ENCODE measurements at places on chromosomes 13 and 19.

DNA sequence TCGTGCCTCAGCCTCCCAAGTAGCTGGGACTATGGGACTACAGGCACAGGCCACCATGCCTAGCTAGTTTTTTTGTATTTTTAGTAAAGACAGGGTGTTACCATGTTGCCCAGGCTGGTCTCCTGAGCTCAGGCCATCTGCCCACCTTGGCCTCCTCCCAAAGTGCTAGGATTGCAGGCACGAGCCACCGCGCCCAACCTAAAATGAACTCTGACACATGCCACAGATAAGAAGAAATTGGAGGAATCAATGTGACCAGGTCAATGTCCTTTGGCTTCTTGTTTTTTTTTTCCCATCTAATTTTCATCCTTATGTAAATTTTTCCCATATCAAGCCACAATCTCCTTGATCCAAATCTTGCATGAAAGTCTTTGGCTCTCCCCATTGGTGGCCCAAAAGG, 68.1 kb upstream of the SOX21 start:
- DNase-seq = no peak

GRCh38 chr13:97269603-97270002, 47.5 kb downstream of the MBNL2 start:
- no peak for DNase-seq

DNA sequence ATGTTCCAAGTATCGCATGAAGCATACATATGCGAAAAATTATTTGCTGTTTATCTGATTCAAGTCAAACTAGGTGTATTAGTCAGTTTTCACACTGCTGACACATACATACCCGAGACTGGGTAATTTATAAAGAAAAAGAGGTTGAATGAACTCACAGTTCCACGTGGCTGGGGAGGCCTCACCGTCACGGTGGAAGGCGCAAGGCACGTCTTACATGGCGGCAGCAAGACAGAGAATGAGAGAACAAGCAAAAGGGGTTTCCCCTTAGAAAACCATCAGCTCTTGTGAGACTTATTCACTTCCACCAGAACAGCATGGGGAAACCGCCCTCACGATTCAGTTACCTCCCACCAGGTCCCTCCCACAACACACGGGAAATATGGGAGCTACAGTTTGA, 13.0 kb upstream of the PROZ start:
- no peak for DNase-seq

DNA sequence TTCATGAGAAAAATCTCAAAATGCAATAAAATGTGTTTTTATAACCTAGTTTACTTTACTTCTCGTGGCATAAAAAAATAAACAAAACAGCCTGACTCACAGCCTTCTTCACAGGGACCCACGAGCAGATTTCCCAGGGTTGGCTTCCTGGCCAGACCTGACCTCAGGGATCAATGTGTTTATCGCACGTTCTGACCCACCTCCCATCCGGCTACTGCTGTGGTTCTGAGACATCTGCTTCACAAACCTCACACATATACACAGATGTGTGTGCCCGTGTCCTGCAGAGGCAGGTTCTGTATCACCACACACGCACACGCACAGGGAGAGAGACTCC, 118.3 kb downstream of the COL4A2 start:
- DNase-seq = peak; percentile 98

GRCh38 chr13:103430368-103430767, 364.2 kb upstream of the SLC10A2 start:
- no peak for DNase-seq

DNA sequence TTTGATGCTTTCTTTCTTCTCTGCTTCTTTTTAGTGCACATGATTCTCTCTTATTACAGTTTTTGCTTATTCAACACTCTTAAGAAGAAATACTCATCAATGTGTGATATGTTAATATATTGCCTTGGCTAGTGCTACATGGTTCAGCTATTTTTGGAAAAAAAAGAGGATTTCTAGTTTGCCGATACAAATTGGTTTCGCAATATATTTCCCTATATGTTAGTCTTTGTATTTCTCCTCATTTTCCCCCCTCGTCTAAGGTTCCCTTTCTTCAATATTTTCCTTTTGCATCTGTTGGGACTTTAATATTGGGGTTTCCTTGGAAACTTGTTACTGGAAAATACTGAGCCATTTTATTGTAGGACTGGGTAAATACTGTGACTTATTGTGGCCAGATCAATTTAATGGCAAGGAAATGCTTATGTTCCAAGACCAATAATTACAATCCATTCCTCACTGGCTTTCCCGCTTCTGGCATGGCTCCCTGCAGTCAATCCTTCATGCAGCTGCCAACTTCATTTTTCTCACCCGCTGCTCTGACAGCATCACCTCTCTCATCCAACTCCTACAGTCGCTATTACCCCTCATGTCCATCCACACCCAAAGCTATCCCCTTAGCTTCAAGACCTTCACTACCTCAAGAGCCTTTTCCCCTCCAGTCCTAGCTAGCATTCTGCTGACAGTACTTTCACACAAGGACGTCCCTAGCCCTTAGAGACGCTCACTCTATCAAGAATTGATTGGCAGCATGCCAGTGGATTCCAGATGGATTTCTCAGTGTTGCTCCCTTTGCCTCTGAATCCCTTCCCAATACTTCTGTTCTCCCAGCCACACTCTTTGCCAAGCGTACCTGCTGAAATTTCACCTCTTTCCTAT, 280.1 kb upstream of the TMTC4 start:
- DNase-seq = no peak

DNA sequence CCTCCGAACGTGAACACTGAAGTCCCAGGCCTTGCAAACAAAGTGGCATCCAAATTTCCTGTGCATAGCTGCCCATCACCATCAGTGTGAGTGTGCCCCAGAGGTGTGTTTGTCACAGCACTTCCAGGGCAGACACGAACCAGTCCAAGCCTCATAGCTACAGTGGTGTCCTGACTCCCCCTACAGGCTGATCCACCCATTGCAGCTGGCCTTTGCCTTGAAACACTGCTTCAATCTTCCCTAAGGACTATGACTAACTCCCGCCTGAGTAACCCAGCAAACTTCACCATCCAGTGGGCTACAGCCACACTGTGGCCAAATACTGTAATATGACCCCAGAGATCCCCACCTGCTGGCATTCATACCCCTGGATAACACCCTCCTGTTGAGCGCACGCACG, 3.9 kb downstream of the ZNF266 start:
- no peak for DNase-seq

DNA sequence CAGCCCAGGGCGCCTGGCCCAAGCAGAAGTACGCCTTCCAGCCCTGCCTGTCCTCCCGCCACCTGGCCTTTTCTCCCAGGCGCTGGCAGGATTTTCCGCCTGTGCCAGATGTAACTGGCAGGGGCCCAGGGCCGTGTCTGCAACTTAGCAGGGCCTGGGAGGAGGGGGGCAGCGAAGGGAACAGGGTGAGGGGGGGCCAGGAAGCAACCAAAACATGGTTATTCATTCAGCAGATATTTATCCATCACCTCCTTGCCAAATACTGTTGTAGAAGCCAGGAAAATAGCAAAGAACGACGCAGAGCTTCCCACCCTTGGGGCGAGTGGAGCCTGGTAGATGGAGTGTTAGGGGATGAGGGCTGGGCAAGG, 5.6 kb downstream of the TLE6 start:
- peak; percentile 54 for DNase-seq

- no peak for DNase-seq
These were observed 302.5 kb downstream of the ZNF536 start for GRCh38 chr19:30674656-30675055.

GRCh38 chr19:15144046-15144646, 36.9 kb downstream of the SYDE1 start:
- no peak for DNase-seq

DNA sequence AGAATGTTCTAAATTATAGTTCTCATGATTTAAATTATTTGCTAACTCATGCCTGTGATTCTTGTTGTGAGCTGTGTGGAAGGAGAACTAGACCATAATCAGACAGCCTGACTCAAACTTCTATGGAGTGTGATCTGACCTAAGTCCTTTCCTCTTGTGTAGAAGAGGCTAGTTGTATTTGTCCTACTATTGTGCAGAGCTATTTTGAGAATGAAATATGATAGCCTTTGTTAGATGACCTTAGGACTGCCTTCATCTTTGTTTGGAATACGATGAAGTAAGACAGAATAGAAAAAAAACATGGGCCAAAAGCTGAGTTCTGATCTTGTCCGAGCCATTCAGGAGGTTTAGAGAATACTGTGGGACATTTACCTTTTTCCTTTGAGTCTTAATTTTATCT, 119.4 kb downstream of the STOML3 start:
- DNase-seq = no peak

DNA sequence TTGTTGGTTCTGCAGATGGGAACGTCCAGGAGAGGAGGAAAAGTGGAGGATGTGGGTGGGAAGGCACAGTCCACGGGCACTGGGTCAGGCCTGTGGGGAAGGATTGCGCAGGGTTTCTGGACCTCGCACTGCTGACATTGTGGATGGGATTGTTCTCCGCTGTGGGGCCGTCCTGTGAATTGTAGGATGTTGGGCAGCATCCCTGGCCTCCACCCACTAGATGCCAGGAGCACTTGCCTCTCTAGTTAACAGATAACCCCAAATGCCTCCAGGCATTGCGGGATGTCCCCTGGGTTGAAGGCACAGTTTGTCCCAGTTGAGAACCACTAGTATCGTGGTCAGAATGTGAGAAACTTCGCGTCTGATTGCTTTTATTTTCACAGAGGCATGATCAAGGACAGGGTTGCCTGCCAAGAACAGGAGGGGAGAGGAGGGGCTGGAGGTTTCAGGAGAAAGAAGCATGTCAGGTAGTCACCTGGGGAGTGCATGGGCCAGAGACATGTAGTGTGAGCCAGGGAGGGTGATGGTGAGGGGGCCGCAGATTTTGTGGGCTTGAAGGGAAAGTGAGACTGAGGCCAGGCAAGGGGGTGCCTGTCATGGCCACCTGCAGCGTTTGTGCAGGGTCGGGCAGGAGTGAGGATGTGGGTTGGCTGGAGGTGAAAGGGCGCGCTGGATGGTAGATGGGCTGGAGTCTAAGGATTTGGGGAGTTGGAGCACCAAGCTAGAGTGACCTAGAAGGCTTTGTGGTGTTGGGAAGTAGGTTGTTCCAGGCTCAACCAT, 3.2 kb downstream of the ZNF628 start:
- DNase-seq = no peak

GRCh38 chr13:99495466-99496183, 5.6 kb upstream of the TM9SF2 start:
- no peak for DNase-seq

- DNase-seq = no peak
These were observed 67.1 kb downstream of the KDM4B start for GRCh38 chr19:5035793-5036697.

GRCh38 chr19:5681391-5682106, 722 bp downstream of the HSD11B1L start:
- DNase-seq = no peak

DNA sequence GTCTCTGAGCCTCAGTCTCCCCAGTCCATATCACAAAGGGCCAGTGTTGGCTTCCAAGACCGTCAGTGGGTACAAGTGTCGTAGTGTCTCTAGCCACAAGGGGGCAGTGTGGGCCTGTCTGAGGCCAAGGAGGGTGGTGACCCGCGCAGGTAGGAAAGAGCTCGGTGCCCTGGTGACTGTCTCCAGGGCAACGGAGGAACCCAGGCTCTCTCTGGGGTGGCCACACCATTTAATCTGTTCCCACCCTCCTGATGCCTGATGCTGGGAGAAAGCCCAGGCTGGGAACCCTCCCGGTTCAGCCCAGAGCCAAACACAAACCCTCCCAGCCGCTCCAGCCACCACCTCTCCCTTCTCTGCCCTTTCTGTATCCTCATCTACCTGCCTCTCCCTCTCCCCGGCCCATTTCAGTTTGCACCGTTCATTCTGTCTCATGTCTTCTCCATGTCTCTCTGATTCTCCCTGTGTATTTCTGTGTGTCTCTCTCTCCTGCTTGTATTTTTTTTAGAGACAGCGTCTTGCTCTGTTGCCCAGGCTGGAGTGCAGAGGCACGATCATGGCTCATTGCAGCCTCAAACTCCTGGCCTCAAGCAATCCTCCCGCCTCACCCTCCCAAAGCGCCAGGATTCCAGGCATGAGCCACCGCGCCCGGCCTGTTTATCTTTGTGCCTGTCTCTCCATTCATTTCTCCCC, 17.5 kb upstream of the MEIS3 start:
- no peak for DNase-seq

DNA sequence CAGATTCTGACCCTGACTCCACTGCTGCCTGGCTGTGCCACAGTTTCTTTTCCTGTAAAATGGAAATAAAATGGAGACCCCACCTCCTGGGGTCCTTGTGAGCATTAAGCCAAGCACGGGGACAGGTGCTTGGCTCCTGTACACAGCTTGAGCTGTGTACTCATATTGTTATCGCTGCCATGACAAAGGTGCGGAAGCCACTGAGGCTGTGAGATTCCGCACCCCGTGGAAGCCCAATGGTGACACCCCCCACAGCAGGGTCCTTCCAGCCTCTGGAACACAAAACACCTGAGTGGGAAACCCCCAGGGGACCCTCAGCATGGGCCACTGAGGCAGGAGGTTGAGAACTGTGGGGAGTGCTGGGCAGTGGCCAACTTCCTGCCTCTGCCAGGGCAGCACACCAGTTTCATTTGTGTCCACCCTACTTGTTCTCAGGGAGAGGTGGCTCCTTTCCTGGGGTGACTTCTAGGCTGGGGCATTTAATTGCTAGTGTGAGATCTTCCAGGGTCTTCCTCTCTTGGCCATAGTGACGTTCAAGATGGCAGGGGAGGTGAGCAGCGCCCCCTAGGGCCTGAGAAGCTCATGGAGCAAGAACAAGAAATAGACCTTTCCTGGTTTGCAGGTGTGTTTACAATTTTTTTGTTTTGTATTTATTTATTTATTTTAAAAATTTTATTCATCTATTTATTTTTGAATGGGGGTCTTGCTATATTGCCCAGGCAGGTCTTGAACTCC, 5.4 kb upstream of the JSRP1 start:
- no peak for DNase-seq

- no peak for DNase-seq
These were observed 9.1 kb downstream of the NFIC start for GRCh38 chr19:3375221-3376090.

DNA sequence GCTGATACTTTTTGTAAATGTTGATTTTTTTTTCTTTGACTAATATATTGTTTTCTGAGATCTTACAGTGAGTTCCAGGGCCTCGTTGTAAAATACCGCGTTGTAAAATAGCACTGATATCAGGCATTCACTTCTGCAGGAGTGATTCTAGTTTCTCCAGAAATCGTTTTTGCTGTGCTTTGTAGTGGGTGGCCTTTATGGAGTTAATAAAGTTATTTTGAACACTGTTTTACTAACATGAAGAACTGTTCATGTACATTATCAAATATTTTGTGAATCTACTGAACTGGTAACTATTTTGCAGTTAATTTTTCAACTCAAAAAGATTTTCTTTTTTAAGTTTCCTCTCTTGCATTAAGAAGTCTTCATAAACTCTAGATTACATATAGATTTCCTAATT, 985 bp upstream of the ZNF266 start:
- DNase-seq = no peak

- DNase-seq = no peak
These were observed 5.9 kb upstream of the ZNF91 start for GRCh38 chr19:23401086-23401610.

- DNase-seq = no peak
These were observed 58.3 kb downstream of the DACH1 start for GRCh38 chr13:71808708-71809107.

DNA sequence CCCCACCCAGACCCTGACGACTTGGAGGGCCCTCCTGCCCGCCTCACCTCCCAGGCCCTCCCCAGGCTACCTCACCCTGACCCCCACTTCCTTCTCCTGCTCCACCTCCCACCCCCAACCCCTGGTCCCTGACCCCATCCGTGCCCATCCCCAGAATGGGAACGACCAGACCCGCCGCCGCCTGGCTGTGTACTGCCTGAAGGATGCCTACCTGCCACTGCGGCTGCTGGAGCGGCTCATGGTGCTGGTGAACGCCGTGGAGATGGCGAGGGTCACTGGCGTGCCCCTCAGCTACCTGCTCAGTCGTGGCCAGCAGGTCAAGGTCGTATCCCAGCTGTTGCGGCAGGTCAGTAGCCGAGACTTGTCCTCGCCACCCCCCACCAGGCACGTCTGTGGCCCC, 11.9 kb upstream of the SPIB start:
- DNase-seq = no peak
